ENCODE measurements at places on chromosomes 12 and 14. TPM values are rescaled to one million over a fixed set of nuclear protein-coding genes. Genes with fewer than 3 reads are reported as not detected.

DNA sequence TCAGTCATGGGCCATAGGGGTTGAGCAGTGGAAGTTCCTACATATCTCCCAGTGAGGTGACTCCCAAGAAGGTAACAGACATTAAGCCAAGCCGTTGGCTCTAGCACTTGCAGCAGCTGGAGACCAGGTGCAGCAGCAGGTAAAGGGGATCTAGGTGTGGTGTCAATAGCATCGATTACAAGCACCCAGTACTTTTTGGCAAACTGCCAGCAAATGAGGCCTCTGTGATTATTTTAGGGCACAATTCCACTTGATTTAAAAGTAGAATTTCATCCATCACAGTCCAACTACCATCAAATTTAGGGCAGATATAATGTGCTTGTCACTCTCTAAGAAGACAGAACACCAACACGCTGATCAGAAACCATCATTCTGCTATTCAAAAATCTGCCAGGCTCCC, 224.1 kb upstream of the EGLN3 start:
- DNase-seq = no peak

DNA sequence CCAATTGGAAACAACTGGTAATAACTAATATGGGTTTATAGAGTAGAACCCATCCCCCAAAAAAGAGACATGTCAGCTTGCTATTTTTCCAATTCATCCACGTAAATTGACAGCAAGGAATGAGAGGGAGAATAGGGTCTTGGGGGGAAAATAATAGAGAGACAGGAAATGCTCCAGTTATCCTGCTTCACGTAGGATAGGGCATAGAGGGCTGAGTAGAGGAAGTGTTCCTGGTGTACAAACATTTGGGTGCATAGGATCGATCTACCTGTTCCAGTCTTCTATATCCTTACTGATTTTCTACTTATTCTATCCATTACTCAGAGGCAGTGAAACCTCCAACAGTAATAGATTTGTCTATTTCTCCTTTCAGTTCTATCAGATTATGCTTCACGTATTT, 49.6 kb upstream of the COL2A1 start:
- DNase-seq = no peak

GRCh38 chr12:29024117-29024516, 125.0 kb upstream of the FAR2 start:
- no peak for DNase-seq

Gene LRTM2
- 0.13 TPM for polyA plus RNA-seq

Gene SPX
- 16.6 TPM for polyA plus RNA-seq

DNA sequence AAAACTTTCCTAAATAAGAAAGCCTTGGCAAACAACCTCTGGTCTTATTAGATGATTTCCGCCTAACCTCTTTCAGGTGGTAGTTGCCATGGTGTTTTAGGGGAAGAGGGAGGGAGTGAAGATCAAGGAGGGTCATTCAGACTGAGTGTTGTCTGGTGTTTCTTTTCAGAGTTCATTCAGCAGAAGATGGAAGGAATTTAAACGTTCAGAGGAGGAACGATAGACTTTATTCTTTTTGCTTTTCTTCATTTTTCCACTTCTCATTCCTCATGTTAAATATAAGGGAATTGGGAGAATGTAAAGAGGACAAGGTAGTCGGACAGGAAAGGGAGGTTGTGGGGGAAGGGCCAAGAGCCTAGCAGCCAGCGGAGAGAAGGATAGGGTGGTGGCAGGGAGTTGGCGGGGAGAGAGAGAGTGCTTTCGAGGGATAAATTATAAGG, 17.4 kb upstream of the SALL2 start:
- peak; percentile 30 for DNase-seq
